ENCODE measurements at places on chromosomes 4 and X. TPM values are rescaled to one million over a fixed set of nuclear protein-coding genes. Genes with fewer than 3 reads are reported as not detected.

DNA sequence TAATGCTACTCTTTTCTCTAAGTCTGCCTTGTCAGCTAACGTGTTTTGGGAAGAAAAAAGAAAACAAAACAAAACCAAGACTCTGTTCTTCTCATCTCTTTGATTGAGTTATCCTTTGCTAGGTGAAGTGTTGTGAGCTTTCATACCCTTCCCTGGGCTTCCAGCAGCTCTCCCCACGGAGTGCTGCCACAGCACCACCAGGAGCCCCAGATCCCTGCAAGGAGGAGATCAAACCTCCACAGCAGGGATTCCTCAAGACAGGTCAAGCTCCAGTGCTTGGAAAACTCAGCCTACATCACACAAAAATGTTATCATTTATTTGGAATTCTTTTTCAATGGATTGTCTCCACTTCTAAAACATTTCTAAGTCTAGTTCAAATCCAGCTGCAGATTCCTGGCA is 1981.9 kb upstream of the TENM3 start:
- no peak for DNase-seq

DNA sequence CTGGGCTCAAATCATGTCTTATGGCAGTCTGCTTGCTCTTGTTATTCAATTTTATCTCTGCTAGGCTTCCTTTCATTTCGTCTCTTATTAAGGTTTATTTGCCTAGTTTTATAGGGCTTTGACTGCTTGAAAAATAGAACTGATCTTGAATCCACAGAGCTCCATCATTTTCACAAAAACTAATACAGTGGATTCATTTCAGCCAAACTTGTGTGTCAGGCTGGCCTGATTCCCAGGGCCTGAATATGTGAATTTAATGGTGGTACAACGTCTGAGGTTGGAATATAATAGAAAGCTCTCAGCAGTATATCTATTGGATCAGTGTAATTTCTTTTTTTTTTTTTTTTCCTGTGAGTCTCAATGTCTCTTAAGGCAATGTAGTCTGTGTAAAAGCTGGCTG is 123.3 kb downstream of the POU4F2 start:
- no peak for DNase-seq

- no peak for DNase-seq
These were observed 20.2 kb downstream of the PJA1 start for GRCh38 chrX:69144838-69145680.

DNA sequence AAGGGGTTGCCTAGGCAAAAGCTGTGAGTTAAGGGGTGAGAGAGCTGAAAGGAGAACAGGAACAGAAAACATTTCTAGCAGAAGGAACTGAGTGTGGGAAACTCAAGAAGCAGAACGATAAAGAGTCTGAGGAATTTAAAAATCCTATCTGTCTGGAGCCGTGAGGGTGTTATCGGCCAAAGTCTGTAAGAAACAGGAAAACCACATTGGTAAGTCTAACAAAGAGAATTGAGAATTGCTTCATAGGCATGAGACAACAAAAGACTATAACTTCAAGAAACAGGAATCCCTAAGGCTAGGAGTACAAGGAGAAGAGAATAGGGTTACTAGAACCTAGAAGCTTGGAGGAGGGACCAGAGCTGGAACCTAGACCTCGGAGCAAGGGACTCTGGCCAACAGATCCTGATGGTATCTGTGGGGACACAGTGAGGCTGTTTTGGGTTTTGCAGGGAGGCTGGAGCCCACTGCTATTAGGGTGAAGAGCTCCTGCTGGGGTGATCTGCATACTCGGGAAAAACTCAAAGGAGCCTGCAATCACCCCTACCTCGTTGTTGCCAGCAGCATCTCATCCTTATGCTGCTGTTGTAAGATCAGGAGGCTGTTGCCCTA is 175.6 kb downstream of the FBXO8 start:
- DNase-seq: no peak

GRCh38 chr4:94208266-94208665 is 601 bp downstream of the SMARCAD1 start:
- no peak for DNase-seq

DNA sequence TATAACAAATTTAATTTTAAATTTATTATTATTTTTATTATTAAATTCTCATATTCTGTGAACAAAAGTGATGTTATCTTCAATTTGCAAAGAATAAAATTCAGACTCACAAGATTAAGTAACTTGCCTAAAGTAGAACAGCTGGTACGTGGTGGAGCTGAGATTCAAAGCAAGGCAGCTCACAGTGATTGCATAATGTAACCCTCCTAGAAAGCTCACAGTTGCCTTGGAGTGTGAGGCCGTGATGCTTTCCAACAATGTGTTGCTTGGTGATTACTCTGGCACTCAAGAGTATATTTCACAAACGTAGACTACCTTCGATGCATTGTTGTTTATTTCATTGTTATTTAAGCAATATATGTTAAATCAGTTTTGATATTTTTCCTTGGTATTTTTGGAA is 1039.2 kb upstream of the PABPC4L start:
- DNase-seq: no peak

GRCh38 chr4:84529169-84529751 is 30.2 kb upstream of the NKX6-1 start:
- DNase-seq: no peak

- DNase-seq: no peak
These were observed 42.4 kb upstream of the FGF2 start for GRCh38 chr4:122784261-122784660.

DNA sequence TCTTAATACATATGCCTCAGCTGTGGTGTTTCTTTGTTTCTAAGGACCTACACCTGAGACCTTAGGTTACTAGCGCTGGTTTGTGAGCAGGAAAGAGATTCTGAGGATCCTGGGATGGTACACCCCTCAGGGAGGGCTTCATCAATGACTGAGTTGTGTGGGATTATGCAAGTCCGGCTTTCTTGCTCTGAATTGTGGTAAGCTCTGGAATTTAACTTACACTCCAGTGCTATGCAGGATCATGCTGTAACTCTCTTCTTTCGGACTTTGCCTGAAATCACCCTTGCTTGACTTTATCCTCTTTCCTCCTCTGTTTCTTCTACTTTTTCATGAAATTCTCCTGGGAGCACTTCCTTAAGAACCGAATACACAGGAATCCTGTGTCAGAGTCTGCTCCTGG is 431.5 kb upstream of the BOD1L1 start:
- no peak for DNase-seq

DNA sequence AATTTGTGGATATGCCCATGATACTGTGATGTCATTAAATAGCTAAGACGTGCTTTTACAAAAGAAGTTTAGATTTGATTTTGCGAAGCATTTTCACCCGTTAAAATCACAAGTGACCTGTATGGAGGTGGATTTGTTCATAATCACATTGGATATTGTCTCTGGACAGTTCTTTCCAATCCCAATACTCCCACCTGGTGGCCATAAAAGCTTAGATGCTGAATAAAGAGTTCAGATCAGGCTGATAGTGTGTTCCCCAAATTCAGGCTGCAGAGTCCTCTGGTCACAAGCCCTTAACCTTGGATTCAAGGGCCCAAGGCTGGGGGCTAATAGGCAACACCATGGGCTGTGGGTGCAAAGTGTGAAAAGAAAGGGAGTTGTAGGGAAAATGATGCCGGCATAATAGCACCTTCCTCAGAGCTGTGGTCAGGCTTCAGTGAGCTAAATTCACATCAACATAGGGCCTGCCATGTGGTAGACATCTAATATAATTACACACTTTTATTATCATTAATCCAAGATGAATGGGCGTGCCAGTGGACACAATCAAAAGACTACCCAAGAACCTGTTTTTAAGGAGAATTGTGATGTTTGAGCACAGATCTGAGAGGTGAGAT is 28.1 kb downstream of the SMIM43 start:
- DNase-seq: peak; percentile 4

GRCh38 chrX:95675011-95675410 is 1009.6 kb upstream of the DIAPH2 start:
- no peak for DNase-seq

DNA sequence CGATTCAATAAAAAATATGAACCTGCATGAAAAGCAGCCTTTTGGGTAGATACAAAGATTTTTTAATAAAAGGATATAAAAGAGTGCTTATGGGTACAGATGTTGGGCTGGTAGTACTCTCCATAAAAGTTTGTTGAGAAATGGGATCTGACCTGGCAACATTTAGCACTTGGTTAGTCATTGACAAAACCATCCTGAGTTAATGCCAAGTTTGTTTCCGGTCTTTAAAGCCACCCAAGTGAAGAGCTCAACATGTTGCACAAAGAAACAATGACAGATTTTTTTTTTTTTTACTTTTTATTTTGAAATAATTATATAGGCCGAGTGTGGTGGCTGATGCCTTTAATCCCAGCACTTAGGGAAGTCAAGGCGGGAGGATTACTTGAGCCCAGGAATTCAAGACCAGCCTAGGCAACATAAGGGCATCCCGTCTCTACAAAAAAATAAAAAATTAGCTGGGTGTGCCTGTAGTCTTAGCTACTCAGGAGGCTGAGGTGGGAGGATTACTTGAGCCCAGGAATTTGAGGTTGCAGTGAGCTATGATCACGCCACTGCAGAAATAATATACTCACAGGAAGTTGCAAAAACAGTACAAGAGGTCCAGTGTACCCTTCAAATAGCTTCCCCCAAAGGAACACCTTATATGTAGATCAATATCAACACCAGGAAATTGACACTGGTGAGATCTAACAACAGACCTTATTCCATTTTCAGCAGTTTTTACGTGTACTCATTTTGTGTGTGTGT is 16.6 kb downstream of the CHST7 start:
- DNase-seq: no peak

DNA sequence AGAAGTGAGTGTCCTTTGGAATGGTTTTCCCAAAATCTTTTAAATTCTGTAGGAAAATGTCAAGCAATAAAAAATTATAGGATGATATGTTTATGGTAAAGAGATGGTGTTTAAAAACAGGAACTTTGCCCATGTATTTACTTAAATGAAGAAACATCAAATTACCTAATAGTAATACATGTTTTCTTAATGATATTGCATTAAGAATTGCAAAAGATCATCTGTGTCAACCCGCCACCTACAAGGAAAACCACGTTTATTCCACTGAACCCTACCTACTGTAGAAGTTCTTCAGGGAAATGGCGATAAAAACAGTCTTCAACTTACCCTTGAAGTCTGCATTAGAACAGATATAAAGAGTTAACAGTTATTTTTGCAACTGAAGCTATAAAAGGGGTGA is 67.2 kb upstream of the NDP start:
- no peak for DNase-seq

PPP2R2C gene
- total RNA-seq: 0.04 TPM

MAGEA8 gene
- not detected for total RNA-seq

ETDC gene
- not detected for total RNA-seq

HS6ST2 gene
- total RNA-seq: 0.07 TPM

ZMAT1 gene
- 1.2 TPM for total RNA-seq

REPS2 gene
- 3.8 TPM for total RNA-seq
